Endothelial cell of umbilical vein (primary cell): ENCODE measurements at places on chromosomes 1 and 21. TPM values are rescaled to one million over a fixed set of nuclear protein-coding genes. Genes with fewer than 3 reads are reported as not detected.

OR2L2 gene
- 0.07 TPM in 1 of 2 replicates, not detected in the other for total RNA-seq

RIMS3 gene
- 0.14 and 0.15 TPM in 2 replicates for total RNA-seq

NKAIN1 gene
- total RNA-seq: 0.23 and 0.40 TPM in 2 replicates

AMY1A gene
- total RNA-seq: not detected in 2 replicates

CERS2 gene
- total RNA-seq: 155 and 171 TPM in 2 replicates
